ENCODE measurements at places on chromosomes 12 and 14.
A peak's percentile ranks its signal among the peaks of the same experiment; 100 is the strongest.

GRCh38 chr12:52319097-52319496 lies 2.1 kb downstream of the KRT83 start:
- DNase-seq: no peak

DNA sequence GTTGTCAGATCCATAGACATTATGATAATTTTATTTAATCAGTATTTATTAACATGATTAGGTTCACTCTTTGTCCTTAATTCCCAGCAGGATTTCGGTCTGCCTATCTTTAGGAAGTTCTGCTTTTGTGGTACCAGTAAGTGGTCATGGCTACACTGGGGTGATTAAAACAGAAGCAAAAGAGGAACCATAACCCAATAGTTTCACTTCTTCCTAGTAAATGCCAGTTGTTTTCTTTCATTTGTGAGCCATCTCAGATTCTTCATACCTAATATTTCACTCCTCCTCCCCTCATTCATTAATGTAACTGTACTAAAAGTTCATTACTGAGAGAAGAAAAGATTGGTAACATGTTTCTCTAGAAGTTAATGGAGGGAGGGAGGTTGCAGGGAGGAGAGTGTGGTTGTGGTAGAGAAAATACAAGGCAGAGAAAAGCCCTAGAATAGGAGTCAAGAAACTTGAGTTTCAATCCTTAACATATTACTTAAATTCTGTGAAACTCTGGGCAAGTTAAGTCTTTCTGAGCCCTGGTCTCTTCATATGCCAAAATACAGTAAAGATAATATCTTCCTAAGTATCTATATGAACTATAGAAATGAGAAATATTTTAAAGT lies 101.2 kb downstream of the PEBP1 start:
- DNase-seq: no peak

GRCh38 chr12:77115471-77115870 lies 50.1 kb upstream of the E2F7 start:
- no peak for DNase-seq

DNA sequence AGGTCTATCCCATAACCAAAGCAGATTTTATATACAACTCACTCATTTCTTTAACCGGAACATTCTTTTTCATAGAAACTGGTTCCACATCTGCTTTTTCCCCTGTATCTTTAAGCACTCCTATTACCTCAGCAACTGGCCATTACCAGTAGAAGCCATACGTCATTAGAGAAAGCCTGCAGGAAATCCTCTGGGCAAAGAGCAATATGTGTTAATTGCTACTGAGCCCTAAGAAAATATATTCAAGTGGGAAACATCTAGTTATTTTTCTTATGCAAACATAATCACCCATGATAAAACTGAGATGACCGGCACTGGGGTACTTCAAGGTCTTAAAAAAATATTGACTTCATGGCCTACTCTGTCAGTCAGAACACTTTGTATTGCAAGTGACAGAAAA lies 28.2 kb upstream of the CPSF6 start:
- no peak for DNase-seq

DNA sequence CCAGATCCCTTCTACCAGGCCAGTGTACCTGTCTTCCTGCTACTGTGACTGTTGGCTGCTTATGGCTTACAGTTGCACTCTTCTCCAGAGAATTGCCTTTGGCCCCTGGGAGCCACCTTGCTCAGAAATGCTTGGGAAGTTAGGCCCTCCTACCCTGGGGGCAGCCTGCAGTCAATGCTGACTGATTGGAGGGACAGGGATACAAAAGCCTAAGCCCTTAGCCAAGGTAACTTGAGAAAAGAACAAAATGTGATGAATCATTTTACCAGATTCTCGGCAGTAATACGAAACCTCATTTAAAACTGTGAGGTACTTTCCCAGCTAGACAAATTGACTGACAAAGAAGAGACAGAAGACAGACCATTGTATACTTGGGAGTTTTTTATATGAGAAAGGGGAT lies 47.3 kb downstream of the PTCSC3 start:
- DNase-seq: no peak

- DNase-seq: no peak
Measured at GRCh38 chr14:24609655-24610344, at the start of gene GZMH. Gene GZMH (minus strand): TSS chr14:24609685. CDS start chr14:24609613, 72 bp downstream.

- DNase-seq: no peak
Measured at GRCh38 chr14:95007921-95008320, 149.4 kb downstream of the DICER1 start.

GRCh38 chr12:107767466-107767865 lies 6.5 kb upstream of the PRDM4 start:
- no peak for DNase-seq

DNA sequence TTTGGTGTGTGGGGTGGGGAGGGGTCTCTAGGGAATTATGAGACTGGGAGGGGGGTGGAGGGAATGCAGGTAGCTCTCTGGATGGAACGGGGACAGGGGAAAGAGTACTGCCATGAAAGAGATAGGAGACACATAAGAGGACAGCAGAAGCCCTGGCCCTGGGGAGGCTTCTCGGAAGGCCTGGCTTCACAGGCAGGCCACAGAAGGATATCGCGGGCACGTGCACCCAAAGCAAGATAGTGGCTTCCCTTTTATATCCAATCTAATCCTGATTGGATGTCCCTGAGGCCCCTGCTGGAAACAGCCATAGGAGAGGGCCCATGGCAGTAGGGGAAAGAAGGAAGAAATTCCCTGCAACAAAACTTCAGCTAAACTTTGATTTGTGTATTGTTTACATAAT lies 113.5 kb downstream of the GCH1 start:
- no peak for DNase-seq

- no peak for DNase-seq
Measured at GRCh38 chr14:59707778-59708561, 131.4 kb upstream of the CCDC175 start.

- no peak for DNase-seq
Measured at GRCh38 chr12:41515953-41516352, 327.8 kb downstream of the PDZRN4 start.

DNA sequence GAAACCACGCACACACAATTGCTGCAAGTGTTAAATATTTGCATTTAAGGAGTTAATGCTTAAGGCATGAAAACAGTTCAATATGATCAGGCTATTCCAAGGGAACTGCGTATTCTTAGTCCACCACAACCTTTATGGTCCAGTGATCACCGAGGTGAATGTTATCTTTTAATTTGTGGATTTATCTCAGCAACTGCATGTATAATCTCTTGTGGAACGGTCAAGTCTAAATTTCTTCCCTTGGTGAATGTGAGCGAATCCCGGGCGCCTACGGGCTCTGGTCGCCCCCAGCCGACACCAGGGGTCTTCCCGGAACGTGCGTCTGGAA lies 999 bp upstream of the AK7 start:
- no peak for DNase-seq

DNA sequence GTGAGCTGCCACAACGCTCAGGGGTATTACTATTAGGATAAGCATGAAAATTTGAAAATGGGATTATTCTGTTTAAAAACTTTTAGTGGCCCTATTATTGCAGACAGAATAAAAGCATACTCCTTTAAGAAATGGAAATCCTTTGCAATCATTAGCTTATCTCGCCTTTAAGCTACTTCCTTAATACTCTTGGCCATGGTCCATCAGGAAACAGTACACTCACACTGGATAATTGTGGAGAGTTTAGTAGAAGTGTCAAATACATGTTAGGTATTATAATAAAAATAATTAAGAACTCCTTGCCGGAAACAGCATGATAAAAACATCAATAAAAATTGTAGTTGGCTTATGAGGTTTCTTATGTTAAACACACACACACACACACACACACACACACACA lies 100.4 kb upstream of the PPFIA2 start:
- no peak for DNase-seq

DNA sequence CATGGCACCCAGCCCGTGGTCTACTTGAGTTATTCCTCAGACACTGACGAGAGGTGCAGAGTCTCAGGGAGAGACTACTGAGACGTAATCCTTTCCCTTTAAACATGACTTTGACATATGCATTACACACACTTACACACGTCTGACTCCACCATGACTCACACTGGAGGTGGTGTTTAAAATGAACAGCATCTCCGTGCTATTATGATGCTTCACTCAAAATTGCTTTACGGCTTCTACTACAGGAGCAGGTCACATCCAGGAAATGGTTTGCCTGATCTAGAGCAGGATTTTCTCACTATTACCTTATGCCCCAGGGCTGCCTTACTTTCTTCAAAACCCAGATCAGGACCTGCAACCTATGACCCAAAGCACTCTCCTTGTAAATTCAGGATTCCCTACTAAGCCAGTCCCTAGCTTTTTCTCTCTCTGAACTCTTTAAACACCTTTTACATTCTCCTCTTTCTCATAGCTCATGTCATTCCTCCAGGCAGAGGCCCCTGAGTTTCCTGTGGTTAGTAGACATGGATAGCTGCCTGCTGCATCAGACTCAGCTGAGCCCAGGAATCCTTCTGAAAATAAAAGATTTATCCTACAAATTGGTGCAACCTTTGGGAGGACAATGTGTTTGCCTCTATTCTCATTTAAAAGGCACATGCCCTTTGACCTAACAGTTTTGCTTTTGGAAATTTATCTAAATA lies 31.2 kb downstream of the TMCC3 start:
- peak; percentile 56 for DNase-seq

DNA sequence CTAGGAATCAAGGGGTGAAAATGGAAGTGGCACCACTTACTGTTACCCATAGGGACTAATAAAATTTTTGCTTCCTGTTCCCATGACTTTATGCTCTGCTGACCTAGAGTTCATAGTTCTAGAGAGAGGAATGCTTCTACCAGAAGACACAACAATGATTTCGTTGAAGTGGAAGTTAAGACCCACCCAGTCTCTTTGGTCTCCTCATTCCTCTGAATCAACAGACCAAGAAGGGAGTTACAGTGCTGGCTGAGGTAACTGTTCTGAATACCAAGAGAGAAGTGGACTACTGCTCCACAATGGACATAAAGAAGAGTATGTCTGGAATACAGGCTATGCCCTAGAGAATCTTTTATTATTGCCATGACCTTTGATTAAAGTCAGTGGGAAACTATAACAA lies 23.5 kb upstream of the DYRK2 start:
- no peak for DNase-seq
